ENCODE measurements at places on chromosomes 3 and 15. TPM values are rescaled to one million over a fixed set of nuclear protein-coding genes. Genes with fewer than 3 reads are reported as not detected.

GRCh38 chr15:47194718-47195117 lies 522.6 kb upstream of the SEMA6D start:
- no peak for DNase-seq

GRCh38 chr15:66705277-66706146 lies 3.5 kb downstream of the SMAD6 start:
- no peak for DNase-seq

- DNase-seq = no peak
Measured at GRCh38 chr15:47862402-47862801, 145.1 kb downstream of the SEMA6D start.

- DNase-seq = no peak
Measured at GRCh38 chr3:58214484-58215316, 3.9 kb upstream of the DNASE1L3 start.

GRCh38 chr3:143658116-143658515 lies 190.2 kb downstream of the SLC9A9 start:
- no peak for DNase-seq

- no peak for DNase-seq
Measured at GRCh38 chr3:23938688-23939087, 6.4 kb upstream of the NR1D2 start.

DNA sequence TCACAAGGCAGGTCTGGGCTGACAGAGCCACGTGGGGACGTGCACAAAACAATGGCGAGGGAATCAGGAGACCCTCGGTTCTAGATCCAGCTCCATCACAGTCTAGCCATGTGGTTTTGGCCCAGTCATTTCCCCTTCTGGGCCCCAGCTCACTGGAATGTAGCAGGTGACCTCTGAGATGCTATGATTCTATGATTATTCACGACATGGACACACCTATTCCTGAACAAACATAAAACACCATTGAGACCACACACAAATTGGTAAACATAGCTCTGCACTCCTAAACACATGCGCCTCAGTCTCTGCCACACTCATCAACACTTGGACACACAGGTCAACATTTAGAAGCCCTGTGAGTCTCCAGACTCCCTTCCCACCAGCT lies 9.0 kb downstream of the IGDCC4 start:
- no peak for DNase-seq

- DNase-seq = no peak
Measured at GRCh38 chr3:185397676-185398075, 34.7 kb downstream of the MAP3K13 start.

- no peak for DNase-seq
Measured at GRCh38 chr3:49466085-49466484, 4.0 kb upstream of the DAG1 start.

DNA sequence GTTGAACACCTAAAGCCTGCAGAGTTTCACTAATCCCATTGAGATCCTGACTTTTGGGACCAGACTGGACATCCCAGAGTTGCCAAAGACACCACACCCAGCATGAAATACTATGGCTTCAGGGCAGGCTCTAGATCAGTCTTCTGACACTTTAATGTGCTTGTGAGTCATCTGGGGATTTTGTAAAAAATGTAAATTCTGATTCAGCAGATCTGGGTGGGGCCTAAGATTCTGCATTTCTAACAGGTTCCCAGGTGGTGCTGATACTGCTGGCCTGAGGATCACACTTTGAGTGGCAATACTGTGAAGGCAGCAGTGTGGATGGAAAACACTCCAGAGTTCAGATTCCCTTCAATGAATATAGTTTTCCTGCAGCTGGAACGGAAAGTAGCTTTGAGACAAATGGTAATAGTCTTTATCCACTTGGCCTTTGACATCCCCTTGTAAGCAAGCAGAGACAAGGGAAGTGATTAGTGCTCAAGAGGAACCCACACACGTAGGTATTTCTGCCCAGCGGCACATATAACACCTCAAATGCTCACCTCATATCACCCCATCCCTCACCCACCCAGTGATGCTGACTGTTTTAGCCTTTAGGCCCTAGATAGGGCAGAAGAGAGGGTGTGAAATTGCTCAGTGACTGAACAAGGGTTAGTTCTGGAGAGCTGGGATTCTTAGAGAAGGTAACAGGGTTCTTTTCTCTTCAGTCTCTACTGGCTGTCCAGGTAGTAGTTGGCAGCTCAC lies 51.5 kb upstream of the GSK3B start:
- DNase-seq = no peak

- DNase-seq = no peak
Measured at GRCh38 chr3:89025185-89025584, 82.2 kb upstream of the EPHA3 start.

DNA sequence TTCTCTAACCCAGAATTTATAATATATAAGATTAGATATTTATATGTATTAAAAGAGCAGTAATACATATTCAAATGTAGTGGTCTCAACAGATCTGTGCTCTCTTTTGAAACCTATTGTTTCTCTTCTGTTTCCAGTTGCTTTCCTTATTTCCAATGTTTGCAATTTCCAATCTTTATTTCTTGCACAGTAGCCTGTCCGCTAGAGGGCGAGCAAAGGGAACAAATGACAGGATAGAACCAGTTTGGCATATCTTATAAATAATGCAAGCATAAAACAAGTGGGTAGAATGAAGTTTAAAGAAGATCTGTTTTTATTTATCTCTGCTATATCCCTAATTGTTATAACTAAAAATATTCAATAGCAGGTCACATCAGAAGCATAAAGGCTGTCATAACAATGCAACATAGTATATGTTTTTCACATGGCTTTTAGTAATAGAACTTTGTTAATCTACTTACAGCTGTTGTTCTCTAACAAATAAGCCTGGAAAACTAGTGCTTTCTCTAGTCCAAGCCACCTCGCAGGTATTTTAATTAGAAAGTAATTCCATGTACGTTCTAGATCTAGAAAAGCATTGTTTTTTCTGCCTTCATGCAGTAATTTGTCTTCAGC lies 15.1 kb upstream of the TCAIM start:
- DNase-seq = peak; percentile 45

DNA sequence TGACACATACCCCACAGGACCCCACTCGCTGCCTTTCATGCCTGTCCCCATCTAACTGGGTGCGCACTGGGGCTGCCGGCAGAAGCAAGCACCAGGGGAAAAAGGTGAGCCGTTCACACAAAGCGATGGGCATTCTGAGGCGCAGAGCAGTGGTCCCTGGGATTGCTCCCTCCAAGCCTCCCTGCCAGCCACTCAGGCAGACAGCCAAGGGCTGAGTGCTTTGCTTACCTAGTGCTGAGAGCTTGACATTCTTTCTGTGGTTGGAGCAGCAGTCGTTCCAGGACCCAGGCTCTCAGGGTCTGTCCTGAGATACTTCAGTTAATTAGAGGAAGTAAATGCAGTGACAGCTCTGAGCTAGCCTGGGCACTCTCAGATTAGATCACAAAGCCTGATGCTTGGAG lies 5.7 kb downstream of the ESYT3 start:
- DNase-seq = no peak

- DNase-seq = no peak
Measured at GRCh38 chr3:177340243-177340830, 143.1 kb upstream of the TBL1XR1 start.

- DNase-seq = no peak
Measured at GRCh38 chr3:34077417-34078195, 279.2 kb downstream of the PDCD6IP start.

DNA sequence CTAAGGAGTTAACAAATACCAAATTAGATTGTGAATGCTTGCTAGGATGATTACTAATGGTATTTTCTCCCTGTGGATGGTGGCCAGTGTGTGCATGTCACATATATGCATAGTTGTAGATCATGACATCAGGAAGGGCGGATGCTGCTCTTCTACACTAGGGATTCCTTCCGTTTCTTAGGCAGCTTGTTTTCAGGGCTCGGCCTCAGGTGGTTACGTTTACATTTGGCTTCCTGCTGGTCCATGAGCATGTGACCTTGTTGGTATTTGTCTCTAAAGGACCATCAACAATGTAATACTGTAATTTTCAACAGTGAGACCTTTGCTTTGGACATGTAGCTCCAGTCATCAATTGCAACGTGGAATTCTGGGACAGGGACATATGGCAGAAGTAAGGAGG lies 221.4 kb downstream of the NR1D2 start:
- no peak for DNase-seq

DNA sequence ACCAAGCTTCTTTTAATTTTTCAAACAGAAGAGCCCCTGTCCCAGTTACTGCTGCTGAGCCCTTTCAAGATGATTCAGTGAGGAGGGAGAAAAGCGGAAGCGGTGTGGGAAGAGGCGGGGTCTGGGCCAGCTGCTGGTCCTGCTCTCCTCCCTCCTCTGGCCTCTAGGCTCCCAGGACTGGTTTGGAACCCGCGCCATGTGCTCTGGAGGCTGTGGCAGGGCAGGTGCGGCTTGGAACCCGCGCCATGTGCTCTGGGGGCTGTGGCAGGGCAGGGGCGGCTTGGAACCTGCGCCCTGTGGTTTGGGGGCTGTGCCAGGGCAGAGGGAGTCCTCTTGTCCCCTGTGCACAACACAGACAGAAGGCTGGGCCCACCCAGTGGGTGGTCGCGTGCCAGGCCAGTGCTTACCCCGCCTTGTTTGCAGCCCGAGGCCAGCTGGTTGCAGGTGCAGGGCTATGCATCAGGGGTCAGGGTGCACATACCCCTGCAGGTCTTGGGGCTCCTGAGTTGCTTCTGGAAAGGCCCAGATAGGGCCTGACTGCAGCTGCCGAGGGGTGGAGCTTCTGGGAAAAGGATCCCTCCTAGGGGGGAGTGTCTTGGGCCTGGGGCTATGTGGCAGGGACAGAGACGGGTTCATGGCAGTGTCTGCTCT lies 12.2 kb downstream of the ALG1L2 start:
- DNase-seq = no peak

DNA sequence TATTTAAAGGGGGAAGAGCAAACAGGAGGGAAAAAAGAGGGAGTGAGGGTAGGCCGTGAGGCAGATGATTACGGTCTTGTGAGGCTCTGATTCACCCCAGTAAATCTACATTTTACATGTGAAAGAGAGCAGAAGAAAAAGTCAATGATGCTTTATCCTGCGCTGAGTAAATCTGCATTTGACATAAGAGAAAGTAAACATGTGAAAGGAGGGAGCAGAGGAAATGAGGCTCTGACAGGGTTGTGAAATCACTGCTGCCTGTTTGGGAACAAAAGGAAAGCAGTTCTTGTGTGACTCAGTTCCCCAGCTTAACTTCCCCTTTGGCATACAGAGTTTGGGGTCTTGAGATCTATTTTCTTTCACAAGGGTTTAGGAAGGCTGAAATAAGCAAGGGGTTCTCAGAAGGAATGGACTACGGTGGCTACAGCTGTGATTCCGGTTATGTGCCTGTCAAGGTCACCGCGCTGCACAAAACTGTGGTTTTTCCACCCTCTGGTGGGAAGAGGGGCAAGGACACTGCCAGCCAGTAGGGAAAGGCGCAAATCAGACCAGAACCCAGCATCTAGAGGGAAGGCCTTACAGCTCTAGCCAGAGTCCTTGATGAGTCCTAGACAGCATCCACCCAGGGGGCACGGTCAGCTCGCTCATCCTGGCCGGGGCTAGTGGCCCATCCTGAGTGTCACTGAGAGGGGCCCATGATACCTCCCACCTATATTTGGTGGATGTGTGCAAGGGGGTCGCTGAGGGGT lies 18.9 kb upstream of the HCN4 start:
- DNase-seq = no peak

DNA sequence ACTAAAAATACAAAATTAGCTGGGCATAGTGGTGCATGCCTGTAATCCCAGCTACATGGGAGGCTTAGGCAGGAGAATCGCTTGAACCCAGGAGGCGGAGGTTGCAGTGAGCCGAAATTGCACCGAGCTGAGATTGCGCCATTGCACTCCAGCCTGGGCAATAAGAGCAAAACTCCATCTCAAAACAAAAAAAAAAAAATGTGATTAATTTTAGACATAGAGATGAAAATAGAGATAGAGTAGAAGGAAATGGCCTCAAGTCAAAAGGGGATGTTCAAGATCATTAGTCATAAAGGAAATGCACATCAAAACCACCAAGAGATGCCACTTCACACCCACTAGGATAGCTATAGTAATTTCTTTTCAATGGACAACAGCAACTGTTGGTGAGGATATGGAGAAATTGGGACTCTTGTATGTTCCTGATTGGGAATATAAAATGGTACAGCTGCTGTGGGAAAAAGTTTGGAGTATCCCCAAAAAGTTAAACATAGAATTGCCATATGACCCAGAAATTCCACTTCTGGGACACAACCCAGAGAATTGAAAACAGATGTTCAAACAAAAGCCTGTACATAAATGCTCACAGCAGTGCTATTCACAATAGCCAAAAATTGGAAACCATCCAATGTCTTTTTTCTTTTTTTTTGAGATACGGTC lies 55.4 kb downstream of the ABHD2 start:
- no peak for DNase-seq

DNA sequence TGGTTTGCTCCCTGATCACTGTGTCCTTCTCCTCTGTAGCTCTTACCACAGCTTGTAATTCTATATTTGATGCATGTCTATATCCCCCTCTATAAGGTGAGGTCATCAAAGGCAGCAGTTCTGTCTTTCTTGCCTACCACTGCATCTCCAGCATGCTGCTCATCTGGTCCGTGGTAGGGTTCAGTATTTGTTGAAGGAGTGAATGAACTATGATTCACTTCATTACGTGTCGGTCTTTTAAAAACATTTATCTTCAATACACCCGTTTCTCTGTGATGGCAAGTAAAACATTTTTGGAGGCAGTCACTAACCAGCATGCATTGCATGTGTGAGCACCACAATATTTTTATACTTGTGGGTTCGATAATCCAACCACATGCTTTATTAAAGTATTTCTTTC lies 27.6 kb downstream of the CHST14 start:
- no peak for DNase-seq

DNA sequence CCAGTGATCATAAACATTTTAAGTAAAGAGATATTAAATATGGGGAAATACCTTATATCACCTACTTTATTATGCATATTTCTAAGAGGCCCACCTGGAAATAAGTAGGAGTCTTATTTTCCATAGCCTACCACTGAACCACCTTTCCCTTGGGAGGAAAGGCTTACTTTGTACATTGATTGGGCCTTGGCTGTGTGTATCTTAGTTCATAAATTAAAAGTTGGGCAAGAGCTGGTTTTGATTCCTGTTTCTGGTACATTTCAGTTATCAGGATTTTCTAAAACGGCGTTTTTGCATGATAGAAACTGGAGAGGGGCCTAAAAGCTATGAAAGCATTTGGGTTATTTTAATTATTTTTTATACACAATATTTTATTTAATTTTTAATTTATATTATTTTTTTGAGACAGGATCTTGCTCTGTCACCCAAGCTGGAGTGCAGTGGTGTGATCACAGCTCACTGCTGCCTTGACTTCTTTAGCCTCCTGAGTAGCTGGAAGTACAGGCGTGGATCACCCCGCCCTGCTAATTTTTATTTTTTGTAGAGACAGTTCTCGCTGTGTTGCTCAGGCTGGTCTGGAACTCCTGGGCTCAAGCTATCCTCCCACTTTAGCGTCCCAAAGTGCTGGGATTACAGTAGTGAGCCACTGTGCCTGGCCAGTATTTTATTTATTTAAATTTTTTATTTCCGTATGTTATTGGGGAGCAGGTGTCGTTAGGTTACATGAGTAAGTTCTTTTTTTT lies 2.6 kb downstream of the GMPS start:
- DNase-seq = no peak

- DNase-seq = no peak
Measured at GRCh38 chr3:126342211-126342610, 15.0 kb downstream of the KLF15 start.

GRCh38 chr15:44726568-44727484 lies 9.5 kb upstream of the TRIM69 start:
- DNase-seq = peak; percentile 62

GRCh38 chr15:45320581-45321205 lies 57.7 kb downstream of the GATM start:
- DNase-seq = no peak

The GOLGA6L10 gene
- total RNA-seq = 0.42 TPM

The DUOXA2 gene
- total RNA-seq = not detected

The TRPM1 gene
- total RNA-seq = not detected

The CCDC191 gene
- total RNA-seq = 0.46 TPM

The PLXNB1 gene
- total RNA-seq = 6.0 TPM

The ANKRD63 gene
- not detected for total RNA-seq
